ENCODE measurements at places on chromosomes 3 and 15. TPM values are rescaled to one million over a fixed set of nuclear protein-coding genes. Genes with fewer than 3 reads are reported as not detected.

Gene MAP1A
- 0.88 TPM for total RNA-seq

Gene PLSCR4
- 7.9 TPM for total RNA-seq

Gene SIAH2
- 31.8 TPM for total RNA-seq

Gene SYNPR
- total RNA-seq = not detected

Measured in Caco-2 (cell line).